ENCODE measurements at places on chromosomes 12 and 14.
A peak's percentile ranks its signal among the peaks of the same experiment; 100 is the strongest.

DNA sequence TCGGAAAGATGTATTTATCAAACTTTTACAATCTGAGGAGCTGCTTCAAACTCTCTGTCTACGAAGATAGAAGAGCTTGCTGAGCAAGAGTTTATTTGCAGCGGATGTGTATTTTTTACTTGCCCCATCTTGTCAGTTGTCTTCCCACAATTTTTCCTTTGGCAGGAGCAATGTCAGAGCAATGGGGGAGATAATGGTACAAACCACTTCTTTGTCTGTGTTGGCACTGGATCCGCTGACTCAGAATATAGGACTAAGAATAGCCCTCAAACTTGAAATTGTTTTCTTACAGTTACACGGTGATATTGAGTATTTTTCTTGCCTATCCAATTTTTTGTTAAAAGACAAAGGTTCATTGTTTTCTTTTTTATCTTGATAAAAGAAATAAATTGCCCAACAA lies 27.6 kb downstream of the HELB start:
- DNase-seq = no peak

GRCh38 chr12:24102676-24103075 lies 153.2 kb upstream of the SOX5 start:
- DNase-seq = no peak

GRCh38 chr14:103185051-103186029 lies 62.1 kb downstream of the TNFAIP2 start:
- DNase-seq = no peak

DNA sequence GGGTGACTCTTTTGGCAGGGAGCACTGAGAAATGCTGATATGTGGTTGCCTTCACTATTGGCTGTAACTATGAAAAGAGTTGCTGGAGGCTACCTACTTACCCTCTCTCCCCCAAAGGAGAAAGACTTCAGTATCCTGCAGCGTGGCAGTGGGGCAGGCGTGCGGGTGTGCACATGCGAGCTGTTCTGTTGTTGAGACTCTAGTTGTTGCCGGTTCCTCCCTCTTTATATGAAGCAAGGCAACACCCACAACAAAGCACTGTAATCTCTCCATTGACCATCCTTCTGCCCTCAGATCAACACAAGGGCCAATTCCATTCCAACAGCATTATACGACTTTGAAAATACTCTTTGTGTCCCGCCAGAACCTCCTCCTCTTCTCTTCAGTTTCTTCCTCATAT lies 259.4 kb downstream of the CACNA1C start:
- DNase-seq = no peak

DNA sequence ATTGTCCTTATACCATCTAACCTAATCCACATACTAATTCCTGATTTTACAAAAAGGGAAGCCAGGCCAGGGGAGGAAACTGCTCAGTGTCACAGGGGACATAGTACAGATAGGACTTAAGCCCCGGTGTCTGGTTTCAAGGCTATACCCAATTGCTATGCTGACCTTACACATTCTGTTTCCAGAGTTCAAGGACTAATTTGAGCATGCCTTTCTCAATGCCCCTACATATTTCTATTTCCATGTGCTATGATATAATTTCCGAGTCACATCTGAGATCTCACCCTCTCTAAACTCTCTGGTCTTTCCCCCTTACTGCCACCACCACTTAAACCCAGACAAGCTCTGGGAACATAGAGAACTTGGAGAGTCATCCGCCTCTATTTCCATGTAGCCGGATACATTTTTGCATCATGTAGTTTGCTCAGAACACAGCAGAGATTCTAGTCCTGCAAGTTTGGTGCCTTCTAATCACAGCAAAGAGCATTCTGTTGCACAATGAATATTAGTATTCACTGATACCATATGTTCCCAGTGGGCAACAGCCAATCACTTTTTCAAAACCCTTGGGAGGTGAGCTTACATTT lies 34.2 kb downstream of the PPM1H start:
- no peak for DNase-seq

GRCh38 chr14:36344211-36344610 lies 23.8 kb upstream of the MBIP start:
- DNase-seq = no peak

- DNase-seq = no peak
These were observed 92.2 kb downstream of the ADGRD1 start for GRCh38 chr12:131045705-131046460.

DNA sequence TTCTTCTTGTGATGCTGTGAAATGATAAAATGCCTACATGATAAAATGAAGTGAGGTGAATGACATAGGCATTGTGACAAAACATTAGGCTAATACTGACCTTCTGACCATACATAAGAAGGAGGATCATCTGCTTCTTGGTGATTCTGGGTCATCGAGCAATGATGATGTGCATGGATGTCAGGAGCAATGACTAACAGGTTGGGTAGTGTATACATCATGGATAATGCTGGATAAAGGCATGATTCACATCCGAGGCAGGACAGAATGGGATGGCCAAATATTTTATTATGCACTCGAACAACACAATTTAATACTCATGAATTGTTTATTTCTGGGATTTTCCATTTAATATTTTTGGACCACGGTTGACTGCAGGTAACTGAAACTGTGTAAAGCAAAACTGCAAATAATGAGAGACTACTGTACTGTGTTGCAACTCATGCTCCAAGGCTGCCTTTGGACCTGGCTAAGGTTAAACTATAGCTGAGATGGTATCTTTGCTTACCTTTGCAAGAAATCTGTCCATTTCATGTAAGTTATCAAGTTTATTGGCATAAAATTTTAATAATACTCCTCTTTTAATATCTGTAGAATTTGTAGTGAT lies 7.6 kb upstream of the SLC25A21 start:
- DNase-seq = no peak

DNA sequence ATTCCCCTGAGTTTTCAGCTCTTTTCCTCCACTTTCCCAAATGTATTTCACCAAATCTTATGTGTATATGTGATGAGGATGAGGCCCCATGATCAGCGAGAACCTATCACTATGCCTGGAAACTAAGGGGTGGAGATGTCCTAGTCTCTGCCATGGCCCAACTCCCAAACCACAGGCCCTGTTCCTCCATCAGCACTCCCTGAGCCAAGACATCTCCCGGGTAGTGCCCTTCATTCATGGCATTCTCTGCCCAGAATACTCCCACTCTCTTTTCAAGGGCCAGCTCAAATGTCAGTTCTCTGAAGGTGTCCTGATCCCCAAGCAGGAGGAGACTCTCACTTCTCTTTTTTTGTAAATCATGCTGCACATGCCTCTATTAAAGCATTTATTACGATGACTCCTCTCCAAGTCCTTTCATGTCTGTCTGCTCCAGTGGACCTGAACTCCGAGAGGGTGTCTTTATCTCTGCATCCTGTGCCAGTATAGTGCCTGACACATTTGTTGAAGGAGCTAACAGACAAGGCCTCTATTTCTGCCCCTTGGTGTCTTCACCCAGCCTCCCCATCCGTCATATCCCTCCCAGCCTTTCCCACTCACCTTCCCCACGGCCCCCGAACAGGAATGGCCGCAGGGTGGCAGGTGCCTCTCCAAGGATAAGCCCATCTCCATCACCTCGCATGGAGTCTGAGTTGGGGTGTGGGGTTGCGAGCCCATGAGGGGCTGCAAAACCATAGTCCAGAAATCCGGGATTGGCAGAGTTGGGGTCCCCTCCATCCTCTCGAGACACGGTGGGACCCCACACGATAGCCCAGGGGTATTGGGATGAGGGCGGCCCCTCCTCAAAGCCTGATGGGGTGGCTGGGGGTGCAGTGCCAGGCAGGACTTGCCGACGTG lies 3.7 kb downstream of the PIANP start:
- DNase-seq = no peak

- DNase-seq = peak; percentile 84
These were observed 14.4 kb upstream of the CD27 start for GRCh38 chr12:6430124-6430989.

DNA sequence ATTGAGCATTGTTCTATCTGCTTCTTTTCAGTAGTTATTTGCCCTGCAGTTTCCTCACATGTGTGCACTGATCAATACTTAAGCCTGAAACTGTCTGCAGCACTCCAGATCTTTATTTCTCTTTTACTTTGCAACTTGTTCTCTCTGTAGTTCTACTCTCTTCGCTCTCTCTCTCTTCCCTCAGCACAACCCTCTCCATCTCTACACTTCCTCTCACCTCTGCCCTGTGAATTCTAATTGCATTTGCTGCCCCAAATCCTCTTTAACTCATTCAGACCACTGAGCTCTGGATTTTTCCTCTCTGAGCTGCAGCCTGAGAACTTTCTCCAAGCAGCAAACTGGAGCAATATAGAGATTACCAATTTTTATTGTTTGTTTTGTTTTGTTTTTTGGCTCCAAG lies 1035.5 kb downstream of the FSCB start:
- DNase-seq = no peak

DNA sequence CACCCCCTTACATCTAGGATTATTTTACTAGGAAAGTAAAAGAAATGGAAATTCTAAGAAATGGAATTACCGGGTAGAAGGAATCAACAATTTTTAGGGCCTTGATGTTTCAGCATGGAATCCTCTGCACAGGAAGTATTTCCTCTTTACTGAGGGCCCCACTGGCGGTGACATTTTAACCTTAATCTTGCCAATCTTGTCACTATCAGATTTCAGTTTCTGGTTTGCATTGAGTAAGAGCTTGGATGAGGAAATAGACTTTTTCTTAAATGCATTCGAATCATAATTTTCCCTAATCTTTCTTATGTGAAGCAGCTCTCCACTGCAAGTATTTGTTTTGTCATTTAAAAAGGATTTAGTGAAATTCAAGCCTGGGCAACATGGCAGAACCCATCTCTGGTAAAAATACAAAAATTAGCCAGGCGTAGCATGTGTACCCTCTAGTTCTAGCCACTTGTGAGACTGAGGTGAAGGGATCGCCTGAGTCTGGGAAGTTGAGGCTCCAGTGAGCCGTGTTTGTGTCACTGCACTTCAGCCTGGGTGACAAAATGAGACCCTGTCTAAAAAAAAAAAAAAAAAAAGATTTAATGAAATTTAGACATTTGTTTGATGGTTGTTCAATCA lies 40.7 kb downstream of the TPCN1 start:
- DNase-seq = no peak

GRCh38 chr12:66514581-66514980 lies 164.3 kb downstream of the GRIP1 start:
- no peak for DNase-seq

DNA sequence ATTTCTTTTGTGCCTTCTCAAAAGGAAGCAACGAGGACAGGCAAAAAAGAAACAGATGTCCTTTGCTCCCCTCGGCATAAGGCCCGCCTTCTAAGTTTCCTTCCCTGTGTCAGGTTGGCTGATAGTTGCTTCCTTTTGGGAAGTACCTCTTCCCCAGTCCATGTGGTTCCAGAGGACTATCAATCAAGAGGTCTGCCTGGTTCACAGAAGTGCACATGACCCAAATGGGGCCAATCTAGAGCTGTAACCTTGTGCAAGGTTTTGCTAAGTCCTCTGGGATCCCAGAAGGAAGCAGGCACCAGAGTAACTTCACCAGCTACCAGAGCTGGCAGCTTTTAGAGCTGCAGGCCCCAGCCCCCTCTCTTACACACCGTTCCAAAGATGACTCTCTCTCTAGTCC lies 42.6 kb downstream of the TMEM63C start:
- DNase-seq = no peak

- DNase-seq = peak; percentile 89
These were observed 764 bp upstream of the SPTB start for GRCh38 chr14:64880221-64881121.

DNA sequence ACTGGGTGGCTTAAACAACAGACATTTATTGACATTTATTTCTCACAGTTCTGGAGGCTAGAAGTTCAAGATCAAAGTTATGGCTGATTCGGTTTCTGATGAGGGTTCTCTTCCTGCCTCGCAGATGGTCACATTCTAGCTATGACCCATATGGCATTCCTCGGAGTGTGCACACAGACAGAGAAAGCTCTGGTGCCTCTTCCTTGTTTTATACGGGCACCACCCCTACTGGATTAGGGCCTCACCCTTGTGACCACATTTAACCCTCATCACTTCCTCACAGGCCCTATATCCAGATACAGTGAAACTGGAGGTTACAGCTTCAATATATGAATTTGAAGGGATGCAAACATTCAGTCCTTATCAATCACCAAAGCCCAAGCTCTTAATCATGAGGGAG lies 77.0 kb upstream of the OVCH1 start:
- DNase-seq = no peak

DNA sequence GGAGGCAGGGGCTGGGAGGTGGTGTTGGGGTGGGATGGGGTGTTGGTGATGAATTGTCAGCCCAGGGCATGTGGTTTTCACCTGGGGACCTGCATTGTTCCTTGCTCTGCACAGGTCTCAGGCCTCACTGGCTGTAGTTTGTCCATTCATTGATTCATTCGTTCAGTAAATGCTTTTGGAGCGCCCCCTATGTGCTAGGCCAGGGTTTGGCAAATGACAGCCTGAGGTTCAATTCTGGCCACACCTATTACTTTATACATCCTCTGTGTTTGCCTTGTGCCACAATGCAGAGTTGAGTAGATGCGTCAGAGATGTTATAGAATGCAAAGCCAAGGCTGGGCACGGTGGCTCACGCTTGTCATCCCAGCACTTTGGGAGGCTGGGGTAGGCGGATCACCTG lies 4.7 kb downstream of the ADCK1 start:
- no peak for DNase-seq

DNA sequence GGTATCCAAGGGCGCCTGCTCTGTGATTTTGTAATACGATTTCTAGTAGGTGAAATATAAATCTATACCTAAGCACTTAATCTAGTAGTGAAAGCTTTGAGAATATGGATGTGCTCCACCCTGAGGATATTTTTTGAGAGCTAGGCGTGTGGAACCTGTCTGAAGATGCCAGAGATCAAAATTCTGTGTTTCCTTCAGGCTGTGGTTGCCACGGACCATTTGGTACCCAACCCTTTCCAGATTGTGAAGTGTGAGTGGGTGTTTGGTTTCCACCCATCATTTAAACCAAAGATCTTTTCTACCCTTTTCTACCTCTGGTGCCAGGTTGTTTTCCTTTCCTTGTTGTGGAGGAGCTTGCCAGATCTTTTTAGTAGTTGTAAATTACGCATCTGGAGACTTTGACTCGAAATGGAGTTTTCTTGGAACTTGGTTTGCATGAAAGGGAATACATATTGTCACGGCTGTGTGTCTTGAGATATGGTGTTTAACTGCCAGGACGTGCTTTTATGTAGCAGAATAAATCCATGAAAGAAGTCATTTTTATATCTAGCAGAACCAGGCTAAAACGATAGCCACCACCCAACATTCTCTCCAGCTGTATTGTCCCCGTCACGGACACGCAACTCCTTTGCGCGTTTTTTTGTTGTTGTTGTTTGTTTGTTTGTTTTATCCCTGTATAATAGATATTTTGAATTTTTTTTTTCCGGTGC lies 2.2 kb downstream of the LRFN5 start:
- DNase-seq = no peak

DNA sequence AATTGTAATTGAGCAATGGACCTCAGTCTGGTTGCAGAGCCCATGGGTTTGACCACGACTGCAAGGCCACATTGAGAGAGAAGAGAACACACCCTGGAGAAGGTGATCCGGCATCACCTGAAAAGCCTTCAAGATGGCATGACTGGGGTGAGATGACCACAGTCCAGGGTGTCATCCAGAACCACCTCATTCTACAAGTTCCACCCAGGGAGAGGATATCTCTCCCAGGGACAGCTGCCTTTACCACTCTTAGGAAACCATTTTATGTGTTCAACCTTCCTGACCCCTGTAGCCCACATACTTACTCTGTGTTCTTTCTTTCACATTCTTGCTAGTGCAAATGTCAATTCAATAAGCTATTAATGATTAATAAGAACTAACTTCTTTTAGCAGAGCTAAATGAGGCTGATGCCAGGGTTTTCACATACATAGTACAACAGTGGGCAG lies 43.4 kb upstream of the CPM start:
- DNase-seq = no peak

- DNase-seq = peak; percentile 28
These were observed 171.7 kb upstream of the RTL1 start for GRCh38 chr14:101075025-101075800.

GRCh38 chr14:81062816-81063215 lies 107.4 kb downstream of the TSHR start:
- DNase-seq = no peak
